Fibroblast of skin of back (primary cell): ENCODE measurements at places on chromosomes 5 and 9.

DNA sequence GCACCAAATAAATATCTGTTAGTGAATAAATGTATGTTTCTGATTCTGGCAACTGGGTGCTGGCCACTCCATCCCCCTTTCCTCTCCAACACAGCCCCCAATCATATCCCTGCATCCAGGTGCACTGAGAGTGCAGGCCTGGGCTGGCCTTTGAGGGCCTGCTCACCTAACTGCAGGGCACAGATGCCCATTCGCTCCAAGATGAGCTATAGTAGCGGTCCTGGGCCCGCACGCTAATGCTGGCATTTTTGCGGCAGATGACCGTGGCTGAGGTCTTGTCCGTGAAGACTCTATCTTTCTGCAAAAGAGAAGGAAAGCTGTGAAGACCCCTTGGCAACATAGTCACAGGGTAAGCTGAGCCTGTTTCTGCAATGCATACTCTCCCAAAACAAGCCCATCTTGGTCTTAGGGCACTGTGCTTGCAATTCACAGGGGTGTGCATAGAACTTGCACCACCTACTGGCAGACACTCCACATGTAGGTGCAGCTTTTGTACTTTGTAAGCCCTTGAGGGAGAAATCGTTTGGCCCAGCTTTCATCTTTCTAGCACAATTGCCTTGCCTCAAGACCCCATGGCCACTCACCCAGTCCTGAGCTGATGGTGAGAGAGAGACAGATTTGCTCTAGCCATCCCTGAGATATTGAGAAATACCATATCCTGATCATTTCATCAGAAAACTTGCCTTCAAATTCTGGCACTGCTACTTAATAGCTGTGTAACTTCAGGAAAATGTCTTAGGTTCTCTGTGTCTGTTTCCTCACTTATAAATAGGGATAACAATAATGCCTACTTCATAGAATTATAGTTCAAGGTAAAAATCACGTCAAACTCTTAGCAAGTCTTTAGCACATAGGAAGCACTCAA is 13.5 kb downstream of the IL12B start:
- peak; percentile 40 for DNase-seq

- no peak for DNase-seq
These were observed 1.3 kb upstream of the ZER1 start for GRCh38 chr9:128773049-128773448.

GRCh38 chr5:128402506-128402905 is 135.5 kb downstream of the FBN2 start:
- DNase-seq = no peak

GRCh38 chr5:98769210-98769958 is 4.1 kb upstream of the RGMB start:
- peak; percentile 79 for DNase-seq

GRCh38 chr5:1479581-1480188 is 34.4 kb upstream of the SLC6A3 start:
- no peak for DNase-seq

DNA sequence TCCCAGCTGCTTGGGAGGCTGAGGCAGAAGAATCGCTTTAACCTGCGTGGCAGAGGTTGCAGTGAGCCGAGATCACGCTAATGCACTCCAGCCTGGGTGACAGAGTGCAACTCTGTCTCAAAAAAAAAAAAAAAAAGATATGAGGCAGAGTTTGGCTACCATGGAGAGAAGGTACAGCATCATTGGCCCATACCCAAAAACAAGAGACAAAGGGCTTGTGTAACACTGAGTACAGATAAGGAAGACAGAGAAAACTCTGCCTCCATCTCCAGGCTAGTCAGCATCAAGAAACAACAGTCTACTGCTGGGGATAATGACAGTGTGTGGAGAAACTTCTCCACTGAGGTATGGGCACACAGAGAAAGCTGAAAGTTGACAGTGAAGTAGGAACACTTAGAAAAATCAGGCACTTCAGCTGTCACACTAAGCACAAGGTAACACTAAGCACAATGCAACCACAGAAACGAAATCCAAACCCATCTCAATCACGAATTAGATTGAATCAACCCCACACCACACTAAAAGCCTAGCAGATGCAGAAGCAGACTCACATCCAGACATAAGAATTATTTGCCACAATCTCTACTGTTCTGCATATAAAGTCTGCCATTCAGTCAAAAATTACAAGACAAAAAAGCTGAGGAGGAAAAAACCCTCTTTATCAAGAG is 10.5 kb downstream of the PJA2 start:
- peak; percentile 26 for DNase-seq

DNA sequence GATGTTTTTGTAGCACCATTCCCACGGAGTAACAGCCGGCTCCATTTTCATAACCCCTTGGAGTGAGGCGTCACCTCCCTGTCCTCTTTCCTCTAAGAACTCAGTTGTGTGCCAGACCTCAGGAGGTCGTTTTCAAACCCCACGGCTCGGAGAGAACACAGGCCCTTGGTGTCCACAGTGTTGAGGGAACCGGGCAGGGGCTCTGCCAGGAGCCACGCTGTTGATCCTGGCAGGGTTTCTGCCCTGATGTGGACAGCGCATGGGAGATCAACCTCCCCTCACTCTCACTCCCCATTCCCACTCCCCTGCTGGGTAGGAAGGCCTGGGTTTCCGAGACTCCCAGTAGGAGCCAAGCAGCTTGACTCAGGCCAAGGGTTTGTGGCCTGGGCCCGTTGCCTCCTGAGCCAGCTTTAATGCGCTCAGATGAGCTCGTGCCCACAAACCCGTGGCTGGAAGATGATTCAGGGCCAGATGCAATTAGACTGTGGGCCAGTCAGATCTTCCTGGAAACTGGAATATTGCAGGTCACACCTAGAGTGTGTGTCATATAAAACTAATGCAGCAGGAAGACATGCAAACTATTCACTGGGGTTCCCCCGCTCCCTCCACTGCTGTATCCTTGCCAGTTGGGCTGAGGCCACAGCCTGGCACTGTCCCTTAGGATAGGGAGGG is 133.4 kb downstream of the SLC12A2 start:
- DNase-seq = peak; percentile 88

GRCh38 chr9:18073002-18073401 is 401.0 kb upstream of the ADAMTSL1 start:
- DNase-seq = peak; percentile 4

DNA sequence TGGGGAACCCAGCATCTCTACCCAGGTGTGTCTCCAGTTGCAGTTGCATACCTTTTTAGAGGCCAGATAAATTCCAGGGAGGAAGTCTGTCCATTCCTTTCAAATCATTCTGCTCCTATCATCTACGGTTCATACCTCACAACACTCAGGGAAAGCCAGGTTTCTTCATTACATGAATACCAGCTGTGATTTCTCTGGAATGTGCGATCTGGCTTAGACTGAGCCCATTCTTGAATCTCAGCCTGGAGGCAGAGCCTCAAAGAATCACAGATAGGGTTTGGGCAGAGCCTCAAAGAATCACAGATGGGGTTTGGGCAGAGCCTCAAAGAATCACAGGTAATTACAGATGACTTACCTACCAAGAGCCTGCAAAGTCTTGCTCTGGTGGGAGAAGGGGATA is 7.2 kb downstream of the P4HA2 start:
- DNase-seq = no peak

DNA sequence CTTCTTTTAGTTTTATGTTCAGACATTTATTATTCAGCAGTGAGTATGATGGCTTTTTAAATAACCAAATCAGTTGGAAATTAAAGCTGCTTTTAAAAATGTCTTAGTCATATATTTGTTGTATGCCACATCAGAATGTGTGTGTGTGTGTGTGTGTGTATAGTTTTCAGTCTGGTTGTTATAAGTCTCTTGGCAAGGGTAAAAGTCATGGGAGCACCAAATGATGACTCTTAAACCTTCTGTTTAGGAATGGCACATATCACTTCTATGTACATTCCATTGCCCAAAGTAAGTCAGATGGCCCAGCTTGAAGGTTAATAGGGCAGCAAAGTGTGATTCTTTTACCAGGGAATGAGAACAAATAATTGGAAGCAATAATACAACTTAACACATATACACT is 135.9 kb downstream of the RNF180 start:
- no peak for DNase-seq

DNA sequence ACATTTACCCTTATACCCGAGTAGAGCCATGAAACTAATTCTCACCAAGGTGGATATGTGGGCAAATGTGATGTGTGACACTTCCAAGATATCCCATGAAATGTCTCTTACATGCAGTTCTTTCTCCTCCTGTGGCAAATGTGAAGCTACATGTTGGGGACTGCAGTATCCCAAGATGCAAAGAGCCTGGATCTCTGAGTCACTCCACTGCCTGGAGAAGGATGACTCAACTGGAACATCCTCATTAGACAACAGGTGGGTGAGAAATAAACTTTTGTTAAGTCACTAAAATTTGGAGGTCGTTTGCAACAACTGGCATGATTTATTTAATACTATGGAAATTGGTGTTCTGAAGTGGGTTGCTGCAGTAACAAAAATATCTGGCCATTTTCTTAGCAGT is 36.5 kb upstream of the TENT4A start:
- DNase-seq = peak; percentile 18

DNA sequence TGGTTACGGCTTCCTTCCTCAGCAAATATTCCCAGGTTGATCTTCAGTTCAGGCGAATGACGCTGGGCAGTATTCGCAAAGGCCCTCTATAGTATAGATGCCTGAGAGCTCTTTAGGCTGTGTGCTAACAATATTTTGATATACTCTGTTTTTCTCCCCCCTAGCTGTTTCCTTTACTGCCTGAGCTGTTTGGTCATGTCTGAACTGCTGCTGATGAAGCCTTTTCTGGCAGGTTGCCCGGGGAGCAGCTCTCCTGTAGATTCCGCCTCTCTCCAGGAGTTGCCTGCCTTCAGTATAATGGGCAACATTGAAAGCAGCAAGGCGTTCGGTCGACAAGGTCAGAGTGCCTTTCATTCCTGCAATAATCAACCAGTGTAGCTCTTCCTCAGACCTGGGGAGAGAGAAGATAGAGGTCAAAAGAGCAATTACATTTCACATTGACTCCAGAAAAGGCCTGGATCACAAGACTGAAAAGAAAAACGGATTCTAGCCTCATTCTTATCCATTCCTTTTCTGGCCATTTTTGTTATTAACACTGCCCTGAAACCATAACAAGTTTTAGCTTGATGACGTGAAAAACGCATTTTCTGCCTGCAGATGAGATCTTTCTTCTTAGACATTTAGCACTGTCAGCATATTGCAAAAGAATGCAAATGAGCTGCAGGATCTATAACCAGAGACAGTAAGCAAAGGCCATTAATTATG is 60.1 kb upstream of the ZNF608 start:
- DNase-seq = peak; percentile 78

DNA sequence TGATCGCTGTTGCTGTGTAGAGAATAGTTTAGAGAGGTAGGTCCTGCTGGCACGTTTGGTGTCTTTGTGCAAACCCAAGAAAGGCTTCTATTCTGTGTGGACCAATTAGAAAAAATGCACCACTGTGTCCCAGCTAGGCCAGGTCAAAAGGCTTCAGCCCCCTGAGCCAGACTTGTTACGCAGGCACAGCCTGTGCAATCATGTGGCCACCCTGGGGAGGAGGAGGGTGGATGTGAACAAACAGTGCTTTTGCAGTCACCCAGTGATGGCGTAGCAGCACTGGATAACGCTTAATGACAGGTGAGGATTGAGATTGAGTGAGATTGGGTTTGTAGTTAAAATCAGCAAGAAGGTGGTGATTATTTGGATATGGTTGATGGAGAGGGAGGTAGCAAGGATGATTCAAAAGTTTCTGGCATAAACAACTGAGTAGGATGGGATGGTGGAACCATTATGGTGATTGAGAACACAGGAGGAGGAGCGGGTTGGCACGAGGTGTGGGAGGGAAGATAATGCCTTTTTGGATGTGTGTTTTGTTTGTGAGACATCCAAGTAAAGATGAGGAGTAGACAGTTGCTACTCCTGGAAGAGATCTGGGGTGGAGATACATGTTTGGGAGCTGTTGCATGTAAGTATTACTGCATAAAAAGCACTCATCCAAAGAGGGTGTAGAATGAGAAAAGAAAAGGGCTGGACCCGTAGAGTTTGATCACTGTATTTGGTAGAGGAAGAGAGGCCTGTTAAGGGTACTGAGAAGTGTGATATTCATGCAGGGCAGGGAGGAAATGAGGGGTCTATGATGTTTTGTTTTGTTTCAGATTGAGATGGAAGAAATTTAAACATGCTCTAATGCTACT is 6.7 kb downstream of the GCNT1 start:
- DNase-seq = no peak

DNA sequence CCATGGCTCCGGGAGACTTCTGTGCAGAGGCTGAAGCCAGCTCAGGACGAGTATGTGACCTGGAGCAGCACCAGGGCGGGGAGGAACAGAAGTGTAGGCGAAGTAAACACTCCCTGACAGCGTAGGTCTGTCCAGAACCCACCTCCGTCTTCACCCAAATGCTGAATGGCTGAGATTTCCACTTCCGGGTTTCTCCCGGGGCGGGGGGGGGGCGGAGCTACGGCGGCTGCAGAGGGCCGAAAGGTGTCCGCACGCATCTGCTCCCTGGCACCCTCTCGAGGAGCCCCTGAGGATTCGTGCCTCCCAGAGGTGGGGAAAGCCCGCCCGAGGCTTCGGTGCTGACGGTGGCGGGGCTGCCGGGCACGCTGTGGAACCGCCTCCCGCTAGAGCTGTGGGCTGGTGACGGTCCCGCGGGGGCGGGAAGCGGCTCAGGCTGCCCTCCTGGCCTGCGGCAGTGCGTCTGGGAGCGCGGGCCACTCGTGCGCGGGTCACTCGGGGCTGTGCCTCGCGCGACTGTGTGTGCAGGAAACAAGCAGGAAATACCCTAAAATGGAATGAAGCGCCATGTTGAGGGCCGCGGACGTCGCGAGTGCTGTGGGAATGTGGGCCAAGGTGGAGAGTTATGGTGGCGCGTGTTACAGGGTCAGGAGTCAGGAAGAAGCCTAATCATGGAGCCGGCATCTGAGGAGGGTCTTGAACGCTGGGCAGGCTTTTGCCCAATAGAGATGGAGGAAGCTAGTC is 1425.4 kb downstream of the FOXD4L5 start:
- peak; percentile 1 for DNase-seq

DNA sequence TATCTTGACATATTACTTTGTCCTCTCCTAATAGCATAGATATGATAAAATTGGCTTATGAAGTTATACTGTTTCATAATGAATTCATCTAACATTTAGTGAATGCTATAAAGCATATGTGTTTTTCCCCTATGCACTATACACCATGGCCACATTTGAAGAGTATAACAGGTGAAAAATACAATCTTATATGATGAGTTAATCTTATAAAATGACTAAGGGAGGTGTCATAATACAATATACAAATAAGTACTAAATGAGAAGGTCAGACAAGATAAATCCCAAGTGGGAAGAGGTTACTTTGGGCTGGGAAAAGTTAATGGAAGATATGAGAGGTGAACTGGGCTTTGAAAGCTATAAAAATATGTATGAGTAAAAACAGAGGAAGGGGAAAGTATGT is 174.4 kb downstream of the PCSK1 start:
- no peak for DNase-seq
